Esophagus mucosa (tissue), 1 donor: ENCODE measurements at places on chromosomes 2 and 18.

- ATAC-seq, result no peak
Observed at GRCh38 chr2:128415779-128416061, 97.1 kb upstream of the HS6ST1 start.

- ATAC-seq, result peak; percentile 48
Observed at GRCh38 chr2:20071397-20072383, 20.3 kb upstream of the LAPTM4A start.

DNA sequence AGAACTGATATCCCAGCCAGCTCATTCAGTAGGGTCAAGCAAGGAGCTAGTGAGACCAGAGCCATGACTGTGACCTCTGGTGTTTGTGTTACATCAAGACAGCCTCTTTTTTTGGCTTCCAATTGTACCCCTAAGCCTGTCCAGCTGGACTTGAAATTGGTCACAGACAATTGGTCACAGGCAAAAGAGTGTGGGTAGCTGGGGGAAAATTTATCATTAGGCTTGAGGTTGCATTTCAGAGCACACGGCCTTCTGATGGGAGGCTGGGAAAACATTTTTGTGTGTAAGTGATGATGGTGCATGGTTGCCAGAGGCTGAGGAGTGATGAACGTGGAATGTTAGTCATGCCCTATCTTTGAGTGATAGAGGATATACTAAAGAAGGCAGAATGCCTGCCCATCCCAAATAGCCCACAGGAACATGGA lies 285.1 kb upstream of the SLC14A2 start:
- ATAC-seq, result no peak

DNA sequence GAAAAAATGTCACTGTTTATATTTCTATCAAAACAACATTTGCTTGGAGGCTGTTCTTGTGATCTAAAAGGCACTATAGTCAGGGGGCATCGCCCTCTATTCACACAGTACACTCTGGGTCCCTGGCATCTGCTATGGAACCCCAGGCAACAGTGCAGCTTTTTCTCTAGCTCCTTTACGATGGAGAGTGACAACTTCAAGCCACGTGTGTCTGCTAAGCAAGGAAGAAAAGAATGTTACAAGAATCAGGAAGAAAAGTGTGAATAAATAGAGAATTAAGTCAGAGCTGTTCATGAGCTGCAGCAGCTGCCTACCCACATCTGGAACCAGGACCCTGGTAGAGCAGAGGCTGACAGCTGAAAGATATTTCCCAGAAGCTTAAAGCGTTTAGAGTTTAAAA lies 11.2 kb downstream of the RND3 start:
- no peak for ATAC-seq

DNA sequence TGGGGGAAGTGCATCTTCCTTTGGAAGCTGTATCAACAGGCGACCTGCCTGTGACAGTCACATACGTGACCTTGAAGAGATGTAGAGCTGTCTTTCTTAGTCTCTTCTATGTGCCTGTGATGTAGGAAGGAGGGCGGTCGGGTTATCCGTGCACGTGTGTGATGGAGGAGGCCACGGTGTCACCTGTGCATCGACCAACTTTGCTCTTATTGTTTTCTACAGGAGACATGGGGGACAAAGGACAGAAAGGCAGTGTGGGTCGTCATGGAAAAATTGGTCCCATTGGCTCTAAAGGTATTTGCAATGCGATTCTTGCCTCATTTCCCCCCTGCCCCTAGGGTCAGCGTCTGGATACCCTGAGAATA lies 20.7 kb upstream of the ALLC start:
- ATAC-seq, result no peak

- ATAC-seq, result no peak
Observed at GRCh38 chr18:45328811-45329210, 286.5 kb upstream of the SLC14A2 start.

DNA sequence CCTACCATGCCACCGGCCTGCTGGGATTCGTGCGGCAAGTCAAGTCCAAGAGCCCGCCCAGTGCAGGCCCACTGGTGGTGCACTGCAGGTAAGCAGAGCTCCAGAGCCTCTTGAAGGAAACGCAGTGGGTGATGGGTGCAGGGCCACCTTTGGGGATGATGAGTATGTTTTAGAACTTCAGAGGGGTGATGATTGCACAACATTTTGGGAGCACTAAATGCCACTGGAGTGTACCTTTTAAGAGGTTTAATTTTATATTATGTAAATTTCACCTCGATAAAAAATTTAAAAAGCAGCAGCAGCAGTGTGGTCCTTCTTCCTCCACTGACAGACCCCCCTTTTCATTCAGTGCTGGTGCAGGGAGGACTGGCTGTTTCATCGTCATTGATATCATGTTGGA lies 233.1 kb upstream of the RAB12 start:
- no peak for ATAC-seq

DNA sequence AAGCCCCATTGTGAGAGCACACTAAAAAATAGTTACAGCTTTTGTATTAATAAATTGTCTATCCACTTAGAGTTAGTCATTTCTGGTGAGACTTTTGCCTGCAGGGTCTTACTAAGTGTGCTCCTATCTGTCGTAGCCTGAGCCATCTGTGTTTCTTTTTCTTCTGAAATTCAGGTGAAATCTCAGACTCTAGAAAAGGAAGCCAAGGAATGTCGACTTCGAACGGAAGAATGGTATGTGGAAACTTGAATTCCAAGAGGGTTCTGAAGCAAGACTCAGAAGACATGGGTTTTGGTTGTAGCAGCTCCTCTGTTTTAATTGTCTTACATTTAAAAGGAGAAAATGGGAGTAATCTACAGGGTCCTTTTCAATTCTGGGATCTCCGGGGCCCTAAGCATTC lies 70.0 kb upstream of the STON1 start:
- no peak for ATAC-seq

DNA sequence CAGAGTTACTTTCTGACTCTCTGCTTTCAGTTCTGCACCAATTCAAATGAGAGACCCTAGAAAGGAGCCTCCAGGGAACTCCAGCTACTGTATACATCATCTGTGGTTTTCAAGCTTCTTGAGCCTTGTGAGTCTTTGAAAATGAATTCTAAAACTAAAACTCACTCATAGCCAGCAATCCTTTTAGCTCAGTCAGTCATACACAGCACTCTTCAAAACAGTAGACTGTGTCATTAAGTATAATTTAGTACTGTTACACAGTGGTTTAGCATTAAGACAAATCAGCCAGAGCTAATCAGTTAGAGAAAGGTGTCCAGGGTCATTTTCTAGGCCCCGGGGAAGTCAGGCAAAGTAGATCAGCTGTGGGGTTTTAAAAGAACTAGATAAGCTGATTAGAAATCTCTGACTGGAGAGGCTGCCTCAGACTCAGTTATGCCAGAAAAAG lies 322.1 kb upstream of the THUMPD2 start:
- ATAC-seq, result no peak

GRCh38 chr18:69943021-69943420 lies 4.7 kb downstream of the CD226 start:
- no peak for ATAC-seq

DNA sequence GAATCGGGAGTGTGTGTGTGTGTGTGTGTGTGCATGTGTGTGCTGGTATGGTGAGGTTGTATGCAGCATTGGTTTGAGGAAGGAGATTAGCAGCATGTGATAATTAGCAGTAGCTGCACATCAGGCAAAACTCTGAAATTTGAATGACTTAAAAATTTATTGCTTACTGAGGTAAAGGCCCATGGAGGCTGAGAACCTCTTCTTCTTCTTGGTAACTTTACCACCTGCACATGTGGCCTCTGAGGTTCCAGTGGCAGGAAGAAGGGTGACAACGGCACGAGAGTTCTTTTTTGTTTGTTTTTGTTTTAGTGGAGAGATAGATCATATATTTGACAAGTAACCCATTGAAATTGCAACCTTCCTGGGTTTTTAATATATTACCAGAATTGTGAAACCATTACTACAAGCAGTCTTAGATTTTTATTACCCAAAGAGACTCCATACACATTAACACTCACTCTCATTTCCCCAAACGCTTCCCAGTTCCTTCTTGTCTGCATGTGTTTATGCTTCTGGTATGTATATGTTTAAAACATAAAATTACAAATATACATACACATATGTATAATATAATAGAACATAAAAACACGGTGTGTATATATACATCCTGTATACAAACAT lies 292.1 kb downstream of the PTGR3 start:
- ATAC-seq, result no peak

- no peak for ATAC-seq
Observed at GRCh38 chr2:209990838-209991237, 11.6 kb upstream of the RPE start.

GRCh38 chr2:175805442-175806124 lies 196.5 kb downstream of the LNPK start:
- ATAC-seq, result no peak
